ENCODE measurements at places on chromosomes 7 and 10.

GRCh38 chr7:90512821-90513254, 43.4 kb downstream of the PTTG1IP2 start:
- DNase-seq, result no peak

DNA sequence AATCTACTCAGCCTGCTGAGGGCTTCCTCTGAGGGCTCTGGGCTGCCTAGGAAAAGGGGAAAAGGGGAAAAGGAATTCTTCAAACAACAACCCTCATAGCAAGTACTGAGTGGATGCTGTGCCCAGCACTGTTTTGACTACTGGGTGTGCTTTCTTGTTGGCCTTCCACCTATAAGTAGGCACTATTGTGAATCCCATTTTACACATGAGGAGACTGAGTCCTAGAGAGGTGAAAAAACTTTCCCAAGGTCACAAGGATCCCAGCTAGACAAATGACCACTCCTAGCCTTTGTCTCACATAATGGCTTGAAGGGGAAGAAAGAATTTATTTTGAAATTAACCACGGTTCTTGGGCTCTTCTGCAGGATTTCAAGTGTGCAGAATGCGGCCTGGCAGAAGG, 17.1 kb downstream of the FGF8 start:
- no peak for DNase-seq

DNA sequence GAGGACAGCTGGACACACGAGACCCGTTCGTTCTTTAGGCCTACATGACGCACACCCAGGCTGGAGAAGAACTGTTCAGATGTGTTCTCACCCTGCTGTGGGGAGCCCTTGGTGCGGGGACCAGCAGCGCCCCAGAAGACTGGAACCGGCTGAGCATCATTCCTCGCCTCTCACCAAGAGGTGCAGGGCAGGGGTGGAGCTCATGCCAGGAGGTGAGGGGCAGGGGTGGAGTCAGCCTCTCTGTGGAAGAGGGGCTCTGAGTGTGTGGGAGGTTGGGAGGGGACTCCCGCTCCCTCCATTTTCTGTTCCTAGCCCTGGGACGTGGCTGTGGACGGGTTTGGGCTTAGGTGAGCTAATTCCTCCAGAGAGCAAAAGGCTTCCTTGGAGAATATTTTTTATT, 66.0 kb upstream of the SHH start:
- DNase-seq, result no peak

DNA sequence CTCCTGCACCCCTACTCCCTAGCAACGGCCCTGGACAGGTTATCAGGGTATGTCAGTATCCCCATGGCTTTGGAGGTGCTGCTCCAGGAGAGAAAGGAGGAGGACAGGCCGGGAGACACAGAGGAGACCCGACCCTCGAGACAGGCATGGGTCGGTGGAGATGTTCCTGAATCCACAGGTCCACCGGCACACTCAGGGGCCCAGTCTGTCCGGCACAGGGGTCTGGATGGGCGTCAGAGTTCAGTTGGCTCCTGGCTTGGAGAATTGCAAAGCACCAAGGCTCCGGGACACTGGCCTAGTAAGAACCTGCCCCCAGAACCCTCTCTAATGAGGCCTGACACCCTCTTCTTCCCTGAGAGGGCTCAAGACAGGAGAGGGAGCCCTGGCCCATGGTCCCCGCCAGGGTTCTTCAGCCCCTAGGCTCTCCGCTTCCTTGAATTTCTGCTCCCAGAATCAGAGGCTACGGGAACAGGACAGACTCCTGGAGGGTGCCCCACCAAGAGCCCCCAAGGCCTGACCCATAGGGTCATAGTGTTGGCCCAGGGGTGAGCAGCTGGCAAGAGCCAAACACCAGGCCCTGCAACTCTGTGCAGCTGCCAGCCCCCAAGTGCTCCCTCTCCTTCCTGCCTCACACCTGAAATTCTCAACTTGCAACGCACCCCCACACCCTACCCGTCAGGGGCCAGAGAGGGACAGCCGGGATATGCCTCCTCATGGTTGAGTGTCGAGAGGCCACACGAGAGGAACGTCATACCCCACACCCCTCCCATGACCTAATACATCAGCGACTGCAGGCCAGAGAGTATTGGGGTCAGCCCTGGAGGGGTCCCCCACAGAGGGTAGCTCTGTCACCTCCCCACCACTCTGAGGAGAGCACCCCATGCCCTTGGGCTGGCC, 5.5 kb upstream of the IRF5 start:
- no peak for DNase-seq

GRCh38 chr10:91785830-91786229, 12.4 kb upstream of the TNKS2 start:
- no peak for DNase-seq

DNA sequence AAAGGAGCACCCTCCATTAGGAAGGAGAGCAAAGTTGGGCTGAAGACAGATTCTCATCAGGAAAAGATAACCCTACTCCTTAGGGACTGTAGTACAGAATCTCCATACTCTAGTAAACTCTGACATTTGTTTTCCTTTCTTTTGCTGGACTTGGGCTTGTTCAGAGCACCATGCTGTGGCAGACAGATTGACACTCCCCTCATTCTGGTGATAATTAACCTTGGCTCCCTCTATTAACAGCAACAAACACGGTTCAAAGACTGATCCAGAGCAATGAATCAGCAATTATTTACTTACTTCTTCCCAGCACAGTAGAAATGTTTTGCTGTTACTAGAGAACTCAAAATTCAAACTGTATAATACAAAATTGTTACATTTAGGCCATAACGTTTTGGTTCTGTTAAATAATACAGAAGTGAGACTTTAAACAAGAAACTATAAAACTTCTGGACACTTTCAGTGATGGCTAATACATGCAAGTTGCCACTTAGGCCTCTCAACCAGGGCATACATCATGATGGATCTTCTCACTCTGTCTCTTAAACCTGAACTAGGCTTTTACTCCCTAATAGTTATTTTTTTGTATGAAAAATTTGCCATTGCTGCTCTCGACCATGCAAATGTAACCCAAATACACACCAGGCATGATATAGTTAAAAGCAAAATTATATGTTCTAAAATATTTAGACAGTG, 639.0 kb downstream of the IPMK start:
- DNase-seq, result no peak

DNA sequence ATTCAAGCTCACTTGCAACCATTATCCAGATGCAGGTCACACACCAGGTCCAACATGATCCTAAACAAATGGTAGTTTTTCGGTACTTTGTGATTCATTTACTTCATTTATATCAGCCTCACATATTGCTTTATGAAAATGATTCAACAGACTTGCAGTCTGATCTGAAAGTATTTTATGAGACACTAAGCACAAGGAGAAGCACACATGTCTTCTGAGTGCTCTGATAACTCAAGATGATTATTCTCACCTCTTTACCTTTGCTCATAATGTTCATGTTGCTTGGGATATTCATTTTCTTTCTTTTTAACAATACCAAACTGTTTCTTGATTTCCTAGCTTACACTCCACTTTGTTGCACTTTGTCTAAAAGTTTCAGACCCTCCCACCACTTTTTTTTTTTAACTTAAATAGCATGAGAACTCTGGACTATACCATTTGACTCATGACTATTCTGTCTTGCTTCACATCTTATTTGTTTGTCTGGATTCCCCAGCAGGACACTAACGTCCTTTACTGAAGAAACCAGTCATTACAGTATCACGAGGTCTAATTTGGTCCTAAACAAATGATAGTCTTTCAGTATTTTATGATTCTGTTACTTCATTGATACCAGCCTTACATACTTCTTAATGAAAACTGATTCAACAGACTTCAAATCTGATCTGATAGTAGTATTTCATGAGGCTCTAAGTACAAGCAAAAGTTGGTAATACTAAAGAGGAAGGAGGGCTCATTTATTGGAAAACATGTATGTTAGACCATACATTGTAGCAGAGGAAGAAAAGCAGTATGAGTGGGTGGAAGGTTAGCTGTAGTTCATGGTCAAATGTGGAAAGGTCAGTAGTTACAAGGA, 171.8 kb upstream of the AHR start:
- no peak for DNase-seq

GRCh38 chr7:36082216-36082615, 70.8 kb upstream of the EEPD1 start:
- DNase-seq, result no peak

DNA sequence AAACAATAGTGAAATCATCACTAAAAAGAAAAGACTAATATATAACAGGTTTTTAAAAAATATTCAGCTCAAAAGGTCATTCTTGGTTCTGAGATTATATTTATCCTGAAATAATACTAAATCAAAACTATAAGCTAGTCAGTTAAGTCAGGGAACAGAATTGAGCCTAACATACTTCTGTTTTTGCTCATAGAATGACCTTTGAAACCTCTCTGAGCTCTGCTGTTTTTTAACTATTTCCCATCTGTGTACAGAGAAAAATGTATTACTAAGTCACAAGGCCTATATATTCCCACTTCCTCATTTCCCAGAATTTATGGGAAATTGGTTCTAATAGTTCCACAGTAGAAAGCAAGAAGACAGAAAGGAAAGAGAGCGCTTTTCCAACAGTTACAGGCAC, 346.8 kb upstream of the ETV1 start:
- DNase-seq, result no peak

DNA sequence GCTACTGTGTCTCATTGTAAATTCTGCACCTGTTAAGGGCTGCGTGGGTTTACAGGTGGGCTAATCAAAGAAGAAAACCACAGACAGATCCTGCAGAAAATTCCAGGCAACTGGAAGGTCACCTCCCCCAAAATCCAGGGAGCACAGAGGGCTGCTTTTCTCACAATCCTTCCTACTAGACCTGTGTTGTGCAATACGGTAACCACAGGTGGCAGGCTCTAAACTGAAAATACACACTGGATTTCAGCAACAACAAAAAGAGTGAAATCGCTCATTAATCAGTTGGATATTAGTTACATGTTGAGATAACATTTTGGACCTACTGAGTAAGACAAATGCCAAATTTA, 83.2 kb downstream of the SLC16A9 start:
- no peak for DNase-seq

- no peak for DNase-seq
Observed at GRCh38 chr10:74093530-74094164, 57.0 kb downstream of the AP3M1 start.

GRCh38 chr7:42460148-42460547, 223.1 kb upstream of the GLI3 start:
- DNase-seq, result no peak
